Activated CD8-positive, alpha-beta memory T cell treated with anti-CD3 and anti-CD28 coated beads, Interleukin-2, amount 50 U/mL, for 4 hours (primary cell): ENCODE measurements at places on chromosomes 13 and 19.

DNA sequence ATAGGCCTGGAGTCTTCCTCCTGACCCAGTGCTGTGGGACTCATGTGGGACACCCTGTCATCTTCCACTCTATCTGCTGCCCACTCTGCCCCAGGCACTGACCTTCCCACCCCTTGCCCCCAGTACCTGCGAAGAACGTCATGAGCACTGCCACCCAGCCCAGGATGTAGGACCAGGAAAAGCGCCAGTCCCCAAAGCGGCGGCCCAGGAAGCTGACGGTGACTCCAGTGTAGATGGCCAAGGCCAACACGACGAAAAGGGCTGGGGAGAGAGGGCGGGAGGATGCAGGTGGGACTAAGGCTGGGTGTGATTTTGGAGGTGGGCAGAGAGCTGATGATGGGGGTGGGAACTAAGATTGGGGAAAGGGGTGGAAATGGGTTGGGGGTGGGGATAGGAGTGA lies 7.4 kb downstream of the LIM2 start:
- DNase-seq = no peak

GRCh38 chr19:29923653-29924052 lies 18.4 kb upstream of the URI1 start:
- no peak for DNase-seq

DNA sequence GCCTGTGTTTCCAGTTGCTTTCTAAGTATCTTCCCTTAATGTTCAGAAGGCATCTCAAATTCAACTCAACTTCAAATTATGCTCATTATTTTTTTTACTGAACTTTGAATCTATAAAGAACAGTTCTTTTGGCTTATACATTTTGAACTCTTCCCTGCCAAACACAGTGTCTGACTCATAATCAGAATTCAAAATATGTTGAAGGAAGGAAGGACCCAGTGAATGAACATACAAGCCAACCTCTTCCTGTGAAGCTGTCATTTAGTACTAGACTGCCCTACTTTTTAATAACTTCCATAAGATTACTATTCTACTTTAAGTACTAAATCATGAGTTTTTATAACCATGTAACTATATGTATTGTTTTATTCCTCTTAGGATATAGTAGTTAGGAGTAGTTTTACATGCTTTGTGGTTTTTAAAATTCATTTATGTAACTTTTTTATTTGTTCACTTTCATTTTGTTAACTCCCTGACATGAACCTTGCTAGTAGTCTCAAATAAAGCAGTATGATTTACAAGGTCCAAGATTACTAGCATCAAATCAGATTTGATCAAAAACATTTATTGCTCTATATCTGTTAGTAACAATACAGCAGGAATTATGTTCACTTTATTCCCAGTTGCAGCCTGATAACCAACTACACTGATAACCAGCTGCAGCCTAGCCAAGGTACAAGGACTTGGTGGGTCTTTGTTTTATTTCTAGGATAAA lies 6.4 kb downstream of the NUDT15 start:
- DNase-seq = no peak

DNA sequence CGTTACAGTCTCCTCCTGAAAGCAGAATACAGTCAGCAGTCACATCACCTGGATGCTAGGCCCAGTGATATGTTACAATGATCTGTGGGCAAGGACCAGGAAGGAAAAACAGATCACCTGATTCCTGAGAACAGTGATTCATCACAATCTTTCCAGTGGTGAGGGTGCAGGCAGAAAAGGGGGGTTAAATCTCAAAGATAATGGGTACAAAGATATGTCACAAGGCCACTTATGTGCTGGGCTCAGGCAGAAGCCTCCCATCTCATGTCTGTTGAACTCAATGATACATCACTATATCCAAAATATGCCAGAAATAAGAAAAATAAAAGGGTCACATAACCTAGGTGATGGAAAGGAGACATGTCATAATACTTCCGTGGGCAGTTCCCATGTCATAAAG lies 10.8 kb upstream of the ZNF91 start:
- no peak for DNase-seq
